D341Med (cell line): ENCODE measurements at places on chromosomes 3 and 15.

DNA sequence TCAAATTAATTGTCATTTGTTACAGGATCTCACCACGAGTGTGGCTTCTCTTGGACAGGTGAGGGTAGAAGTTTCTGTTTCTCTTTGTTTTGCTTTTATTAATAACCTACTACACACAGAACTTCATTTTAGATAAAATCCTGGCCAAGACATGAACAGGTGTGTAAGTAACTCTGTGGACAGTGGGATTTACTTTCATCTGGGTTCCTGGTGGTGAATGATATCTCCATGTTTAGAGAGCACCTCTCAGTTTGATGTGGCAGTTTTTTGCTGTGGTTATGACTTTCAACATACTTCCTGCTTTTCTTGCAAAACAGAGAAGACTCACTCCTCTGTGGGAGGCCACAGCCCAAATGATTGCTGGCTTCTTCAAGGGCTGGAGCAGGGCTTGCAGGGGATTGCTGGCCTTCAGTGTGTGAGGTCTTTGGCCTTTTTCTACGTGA is 71.1 kb upstream of the XCR1 start:
- DNase-seq: no peak

- DNase-seq: no peak
Measured at GRCh38 chr15:60912984-60913697, 316.0 kb downstream of the RORA start.

GRCh38 chr3:53744351-53744750 is 101.9 kb downstream of the CHDH start:
- no peak for DNase-seq

DNA sequence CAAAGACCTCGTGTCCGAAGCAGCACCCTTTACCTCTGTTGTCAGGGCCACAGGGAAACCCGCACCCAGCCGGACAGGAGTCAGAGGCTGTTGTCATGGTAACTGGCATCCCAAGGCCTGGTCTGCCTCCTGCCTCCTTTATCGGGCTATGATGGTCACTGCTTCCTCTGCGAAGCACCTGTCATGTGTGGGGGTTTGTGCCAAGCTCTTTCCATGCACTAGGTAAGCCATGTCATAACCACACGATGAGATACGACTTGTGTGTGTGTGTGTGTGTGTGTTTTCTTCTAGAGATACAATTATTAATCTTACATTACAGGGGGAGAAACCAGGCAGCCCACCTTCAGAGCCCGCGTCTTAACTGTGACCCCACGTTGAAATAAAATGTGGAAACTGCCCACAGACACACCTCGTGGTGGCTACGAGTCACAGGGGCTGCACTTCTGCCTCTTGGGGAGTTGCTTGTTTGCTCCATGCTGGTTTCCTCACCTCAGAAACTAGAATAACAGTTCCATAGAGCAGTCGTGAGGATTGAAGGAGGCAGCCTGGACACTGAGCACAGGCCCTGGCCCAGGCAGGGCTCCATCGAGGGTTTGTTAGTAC is 18.0 kb downstream of the ZDHHC19 start:
- no peak for DNase-seq

- no peak for DNase-seq
Measured at GRCh38 chr3:13124631-13125030, 51.4 kb upstream of the IQSEC1 start.

- no peak for DNase-seq
Measured at GRCh38 chr15:84908564-84908963, 24.1 kb downstream of the SLC28A1 start.

DNA sequence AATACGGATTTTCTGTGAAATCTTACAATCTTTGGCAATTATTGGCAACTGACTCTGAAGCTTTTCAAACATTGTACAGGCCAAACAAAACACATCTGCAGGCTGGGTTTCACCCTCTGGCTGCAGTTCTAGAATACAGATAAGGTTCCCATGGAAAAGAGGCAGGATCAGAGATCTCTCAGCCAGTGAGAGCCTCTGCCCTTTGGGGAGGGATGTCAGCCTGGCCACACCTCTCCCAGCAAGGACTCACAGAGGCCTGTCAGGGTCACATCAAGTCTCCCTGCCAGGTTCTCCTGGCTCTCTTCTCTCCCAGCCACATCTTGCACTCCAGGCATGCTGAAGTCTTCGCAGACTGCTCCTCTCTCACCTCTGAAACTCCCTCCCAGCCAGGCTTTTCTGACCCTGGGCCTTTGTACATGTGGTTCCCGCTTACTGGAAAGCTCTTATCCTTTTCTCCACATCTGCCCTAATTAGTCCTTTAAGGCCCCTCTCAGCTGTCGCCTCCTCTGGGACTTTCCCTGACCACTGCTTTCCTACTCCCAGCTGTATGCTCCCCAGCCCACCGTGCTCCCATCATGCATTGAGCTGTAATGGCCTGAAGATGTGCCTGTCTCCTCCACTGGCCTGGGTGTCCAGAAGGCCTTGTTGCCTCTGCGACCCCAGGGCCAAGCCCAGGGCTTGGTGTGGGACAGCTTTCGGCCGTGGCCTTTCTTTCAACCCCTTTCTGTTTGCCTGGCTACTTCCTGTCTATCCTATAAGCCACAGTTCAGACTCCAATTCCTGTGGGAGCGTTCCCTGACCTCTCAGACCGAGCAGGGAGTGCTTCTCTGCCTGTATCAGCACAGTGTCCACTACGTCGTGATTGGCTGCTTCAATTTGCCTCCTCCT is 4.3 kb downstream of the RBP1 start:
- DNase-seq: no peak

DNA sequence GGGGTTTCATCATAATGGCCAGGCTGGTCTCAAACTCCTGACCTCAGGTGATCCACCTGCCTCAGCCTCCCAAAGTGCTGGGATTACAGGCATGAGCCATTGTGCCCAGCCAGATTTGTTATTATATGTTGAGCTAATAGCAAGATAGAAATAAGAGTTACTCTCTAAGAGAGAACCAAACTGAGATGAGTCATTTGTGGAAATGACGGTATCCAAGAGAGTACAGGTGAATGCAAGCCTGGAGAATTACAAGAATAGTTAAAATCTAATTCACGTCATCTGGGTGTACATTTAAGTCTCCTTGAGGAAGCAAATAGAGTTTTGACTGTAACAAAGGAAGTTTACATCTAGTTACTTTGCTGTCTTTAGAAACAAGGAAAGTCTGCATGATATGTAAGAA is 12.0 kb upstream of the CDIN1 start:
- DNase-seq: no peak

- no peak for DNase-seq
Measured at GRCh38 chr15:70302360-70302759, 204.6 kb upstream of the TLE3 start.

DNA sequence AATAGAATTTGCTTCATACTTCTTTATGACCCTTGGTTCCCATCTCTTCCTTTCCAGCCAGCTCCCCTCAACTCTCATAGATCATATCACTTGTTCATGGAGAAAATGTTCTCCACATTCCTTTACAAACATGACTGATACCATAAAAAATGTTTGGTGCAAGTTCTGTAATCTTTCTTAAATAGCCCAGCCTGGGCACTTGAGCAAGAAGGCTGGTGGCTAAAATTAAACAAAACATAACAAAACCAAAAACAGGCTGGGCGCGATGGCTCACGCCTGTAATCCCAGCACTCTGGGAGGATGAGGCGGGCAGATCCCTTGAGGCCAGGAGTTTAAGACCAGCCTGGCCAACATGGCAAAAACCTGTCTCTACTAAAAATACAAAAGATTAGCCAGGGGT is 8.9 kb upstream of the POLR2M start:
- no peak for DNase-seq

DNA sequence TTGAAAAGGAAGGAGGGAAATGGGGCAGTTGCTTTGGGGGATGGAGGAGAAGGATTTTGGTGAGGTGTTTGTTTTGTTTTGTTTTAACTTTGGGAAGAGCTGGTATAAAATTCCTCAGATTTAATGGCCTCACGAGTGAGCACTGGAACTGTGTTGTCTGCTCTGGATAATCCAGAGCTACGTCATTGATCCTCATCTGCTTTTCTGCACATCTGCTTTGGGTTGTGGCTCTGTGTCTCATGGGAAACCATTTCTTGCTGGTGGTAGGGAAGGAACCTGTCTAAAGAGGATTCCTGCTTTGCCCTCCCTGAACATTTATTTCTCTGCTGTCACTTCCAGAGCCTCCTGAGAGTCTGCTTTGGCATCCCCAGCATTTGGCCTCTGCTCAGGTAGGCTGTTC is 3.1 kb downstream of the SNRK start:
- no peak for DNase-seq

DNA sequence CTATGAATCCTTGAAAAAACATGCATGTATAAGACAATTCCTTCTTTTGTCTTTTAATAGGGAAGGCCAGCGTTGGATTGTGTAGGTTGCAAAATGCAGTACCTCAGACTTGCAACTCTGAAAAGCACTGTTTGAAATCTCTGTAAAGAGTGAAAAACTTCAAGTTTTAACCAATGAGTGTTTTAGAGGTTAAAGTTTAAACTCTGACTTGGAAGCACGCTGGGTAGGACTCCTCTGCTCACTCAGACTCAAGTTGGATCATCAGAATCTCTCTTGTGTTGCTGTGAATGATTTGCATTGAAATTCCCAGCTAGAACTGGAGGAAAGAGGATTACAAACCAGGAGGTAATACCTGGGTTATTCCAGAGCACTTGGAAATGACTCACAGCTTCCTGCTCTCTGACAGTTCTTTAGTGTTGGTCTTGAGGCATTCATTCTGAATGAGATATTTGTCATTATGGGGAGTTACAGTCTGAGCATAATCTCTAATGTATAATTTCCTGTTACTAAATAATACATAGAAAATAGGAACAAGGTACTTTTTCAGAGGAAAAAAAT is 49.1 kb downstream of the PLS1 start:
- DNase-seq: no peak

DNA sequence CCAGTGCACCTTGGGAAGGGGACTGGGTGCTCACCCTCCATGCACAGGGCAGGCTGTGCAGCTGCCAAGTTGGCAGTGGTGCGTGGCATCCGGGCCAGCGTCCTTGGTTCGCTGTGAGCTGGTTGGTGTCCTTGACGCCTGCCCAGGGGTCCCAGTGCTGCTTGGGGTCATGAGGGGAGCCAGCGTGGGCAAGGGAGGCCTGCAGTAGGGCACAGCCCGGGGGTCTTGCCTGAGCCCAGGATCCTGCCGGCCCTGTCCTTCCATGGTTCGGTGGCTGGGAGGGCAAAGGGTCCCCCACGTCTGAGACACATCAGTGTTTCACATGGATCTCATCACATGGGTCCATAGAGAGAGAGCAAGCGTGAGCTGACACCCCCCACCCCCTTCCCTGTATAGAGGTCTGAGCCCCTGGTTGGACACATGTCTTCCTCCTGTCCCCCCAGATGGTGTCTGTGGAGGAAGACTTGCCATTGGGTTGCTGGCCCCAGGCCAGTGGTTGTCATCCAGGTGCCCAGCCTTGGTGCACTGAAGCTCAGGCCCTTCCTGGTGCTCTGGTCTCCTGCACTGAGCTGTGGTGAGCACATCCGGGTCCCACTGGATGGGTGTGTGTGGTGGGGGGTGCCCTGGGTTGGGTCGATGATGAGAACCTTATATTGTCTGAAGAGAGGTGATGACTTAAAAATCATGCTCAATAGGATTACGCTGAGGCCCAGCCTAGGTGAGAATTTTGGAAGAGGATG is 232.3 kb downstream of the SNRPN start:
- no peak for DNase-seq

DNA sequence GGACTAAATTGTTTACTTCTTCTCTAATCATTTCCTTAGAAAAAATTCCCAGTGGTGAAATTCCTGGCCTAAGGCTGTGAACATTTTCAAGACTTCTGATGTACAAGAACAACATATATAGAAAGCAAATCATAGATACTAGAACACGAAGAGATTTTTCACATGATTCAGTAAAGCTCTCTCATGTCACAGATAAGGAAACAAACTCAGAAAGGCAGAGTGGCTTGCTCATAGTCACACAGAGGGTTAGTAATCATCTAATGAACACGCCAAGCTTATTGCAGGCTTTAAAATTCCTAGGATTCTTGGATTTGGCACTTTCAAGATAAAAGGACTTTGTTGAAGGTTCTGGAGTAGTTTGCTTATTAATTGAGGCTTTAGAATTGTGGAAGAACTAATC is 26.2 kb downstream of the CRTAP start:
- DNase-seq: no peak

- DNase-seq: no peak
Measured at GRCh38 chr15:70382762-70383458, 285.2 kb upstream of the TLE3 start.

DNA sequence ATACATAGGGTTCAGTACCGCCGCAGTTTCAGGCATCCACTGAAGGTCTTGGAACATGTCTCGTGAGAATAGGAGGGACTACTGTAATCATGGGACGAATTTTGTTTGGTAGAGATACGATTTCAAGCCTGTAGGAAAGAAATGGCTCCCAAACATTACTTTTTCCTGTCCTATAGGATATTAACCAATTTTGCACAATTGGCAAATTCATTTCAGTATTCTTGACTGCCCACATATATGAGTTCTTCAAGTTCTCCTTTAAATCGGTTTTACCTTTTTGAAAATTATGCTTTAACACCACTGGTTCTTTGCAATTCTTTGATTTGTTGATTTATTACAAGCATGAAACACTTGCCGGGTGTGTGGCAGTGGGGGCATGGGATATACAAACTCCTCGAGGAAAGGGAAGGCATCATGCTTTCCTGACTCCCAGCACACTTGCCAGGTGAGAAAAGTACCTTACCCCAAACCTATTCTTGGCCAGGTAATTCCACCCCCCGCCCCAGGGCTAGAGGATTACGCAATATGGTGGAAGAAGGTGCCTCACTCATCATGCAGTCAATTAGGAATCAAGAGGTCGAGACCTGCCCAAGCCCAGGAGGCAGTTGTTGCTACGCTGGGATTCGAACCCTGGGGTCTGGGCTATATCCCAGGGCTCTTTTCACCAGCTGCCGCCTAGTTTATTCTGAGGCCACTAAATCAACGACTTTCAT is 584 bp upstream of the LARS2 start:
- DNase-seq: no peak

DNA sequence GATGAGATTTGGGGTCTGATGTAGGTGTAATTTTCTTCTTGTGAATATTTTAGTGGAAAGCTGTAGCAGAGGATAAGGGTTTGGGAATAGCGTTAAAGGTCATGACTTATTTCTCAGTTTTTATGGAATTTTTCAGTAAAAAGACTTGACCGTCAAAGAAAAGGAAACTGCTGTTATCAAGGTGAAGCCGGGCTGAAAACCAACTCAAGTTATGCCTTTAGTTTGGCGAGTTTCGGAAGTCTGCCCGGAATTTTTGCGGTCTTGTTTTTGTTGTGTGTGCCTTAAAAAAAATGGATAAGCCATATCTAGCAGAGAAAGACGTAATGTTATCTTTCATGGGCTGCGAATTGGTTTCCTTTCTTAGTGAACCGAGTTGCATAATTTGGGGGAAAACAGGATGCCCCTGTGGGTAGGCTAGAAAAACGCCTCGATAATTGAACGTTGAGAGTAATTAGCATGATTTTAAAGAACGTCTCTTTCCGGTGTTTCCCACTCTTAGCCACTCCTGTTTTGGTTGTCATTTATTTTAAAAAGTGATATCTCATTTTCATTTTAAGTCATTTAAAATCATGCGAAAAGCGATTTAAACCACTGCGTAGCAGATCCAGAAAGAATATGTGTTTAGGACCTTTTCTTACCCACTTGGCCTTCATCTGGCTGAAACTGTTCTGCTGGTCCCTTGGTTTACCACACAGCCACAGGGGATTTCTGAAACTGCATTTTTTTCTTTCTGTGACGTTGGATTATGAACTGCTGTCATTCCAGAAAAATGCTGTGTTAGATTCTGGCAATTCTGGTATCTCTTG is 1.1 kb downstream of the NFKBIZ start:
- DNase-seq: no peak
